Lower leg skin (tissue), 4 donors: ENCODE measurements at places on chromosomes 5 and 9.

DNA sequence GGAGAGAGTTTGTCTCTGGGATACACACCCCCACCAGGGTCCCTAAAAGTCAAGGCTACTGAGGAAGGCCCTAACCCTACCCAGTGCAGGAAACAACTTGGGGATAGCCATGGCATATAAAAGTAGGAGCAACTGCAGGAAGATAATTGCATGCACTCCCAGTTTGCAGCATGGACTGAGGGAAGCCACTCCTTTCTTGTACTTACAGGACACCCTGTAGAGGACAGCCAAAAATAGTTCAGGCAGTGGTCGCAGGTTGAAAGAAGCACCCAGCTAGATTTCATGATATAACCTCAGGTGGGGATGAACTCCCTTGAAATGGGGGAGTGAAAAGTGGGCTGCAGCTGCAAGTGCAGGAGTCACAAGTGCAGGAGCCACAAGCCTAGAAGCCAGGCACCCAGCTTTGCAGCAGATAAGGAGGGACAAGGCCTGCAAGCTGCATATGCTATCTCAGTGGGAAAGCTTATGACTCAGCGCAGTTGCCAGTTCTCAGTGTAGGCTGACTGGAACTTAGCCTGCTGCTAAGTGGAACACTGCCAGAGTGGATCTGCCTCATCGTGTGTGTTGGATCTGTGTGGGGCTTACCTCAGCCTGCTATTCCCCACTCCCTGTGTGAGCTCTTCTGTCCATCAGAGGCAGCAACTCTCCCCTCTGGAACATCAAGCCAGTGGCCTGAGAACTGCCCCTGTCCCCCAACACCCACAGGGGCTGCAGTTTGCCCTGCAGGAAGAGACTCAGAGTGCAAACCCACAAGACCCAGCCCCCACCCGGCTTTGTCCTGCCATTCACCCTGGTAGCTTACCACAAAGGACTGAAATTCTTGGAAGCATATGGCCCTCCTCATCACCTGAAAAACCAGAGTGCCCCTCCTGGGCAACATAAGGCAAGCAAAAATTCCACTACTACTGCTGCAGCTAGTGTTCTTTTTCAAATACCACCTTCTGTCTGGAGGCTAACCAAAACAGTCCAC, 42.7 kb downstream of the CYLC2 start:
- peak; percentile 56 for DNase-seq

- no peak for DNase-seq
Measured at GRCh38 chr9:21854594-21854993, 52.2 kb downstream of the MTAP start.

- peak; percentile 89 for DNase-seq
Measured at GRCh38 chr9:90921104-90921503, 119.5 kb downstream of the SYK start.

DNA sequence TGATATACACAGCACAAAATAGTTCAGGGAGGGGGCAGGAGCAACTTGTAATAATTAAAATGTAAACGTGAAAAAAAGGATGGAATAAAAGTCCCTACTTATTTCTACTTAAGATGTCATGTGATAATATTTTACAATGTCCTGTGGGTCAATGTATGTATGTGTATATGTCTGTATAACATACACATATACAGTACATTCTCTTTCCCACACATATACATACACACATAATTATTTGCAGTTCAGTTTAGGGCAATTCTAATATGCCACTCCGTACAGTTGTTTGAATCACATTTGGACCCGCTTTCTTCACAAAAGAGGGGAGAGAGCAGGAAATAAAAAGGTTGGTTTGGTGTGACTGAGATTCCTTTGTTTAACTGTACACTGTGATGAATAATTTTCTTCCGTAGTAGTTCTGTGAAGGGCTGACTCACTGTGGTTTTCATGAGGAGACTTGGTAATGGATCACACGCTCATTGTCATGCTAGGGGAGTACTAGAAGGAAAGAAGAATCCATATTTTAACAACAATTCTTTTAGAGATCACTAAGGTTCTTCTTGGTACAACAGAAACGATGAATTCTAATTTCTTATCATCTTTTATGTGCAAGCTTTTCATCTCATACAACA, 26.2 kb upstream of the ACOT12 start:
- no peak for DNase-seq

GRCh38 chr5:73912821-73913271, 286.9 kb downstream of the ARHGEF28 start:
- no peak for DNase-seq

- DNase-seq: no peak
Measured at GRCh38 chr9:104900871-104901270, 27.1 kb downstream of the ABCA1 start.

DNA sequence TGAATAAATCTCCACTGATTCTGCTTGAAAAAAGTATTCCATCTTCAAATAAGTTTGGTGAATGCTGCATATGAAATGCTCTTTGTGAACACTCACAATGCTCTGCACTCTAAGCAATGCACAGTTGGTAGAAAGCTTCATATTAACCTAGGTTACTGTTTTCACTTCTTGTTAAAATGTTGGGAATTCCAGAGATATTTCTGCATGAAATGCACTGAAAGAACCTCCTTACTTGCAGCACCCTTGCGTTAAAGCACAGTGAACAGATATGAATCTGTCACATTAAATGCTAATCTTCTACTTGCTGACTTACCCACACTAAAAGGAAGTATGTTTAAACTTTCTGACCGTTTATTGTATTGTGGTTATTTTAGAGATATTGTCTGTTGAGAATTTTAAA, 584.1 kb upstream of the NUDT12 start:
- DNase-seq: no peak

- DNase-seq: no peak
Measured at GRCh38 chr5:99032234-99033013, 103.6 kb upstream of the CHD1 start.

DNA sequence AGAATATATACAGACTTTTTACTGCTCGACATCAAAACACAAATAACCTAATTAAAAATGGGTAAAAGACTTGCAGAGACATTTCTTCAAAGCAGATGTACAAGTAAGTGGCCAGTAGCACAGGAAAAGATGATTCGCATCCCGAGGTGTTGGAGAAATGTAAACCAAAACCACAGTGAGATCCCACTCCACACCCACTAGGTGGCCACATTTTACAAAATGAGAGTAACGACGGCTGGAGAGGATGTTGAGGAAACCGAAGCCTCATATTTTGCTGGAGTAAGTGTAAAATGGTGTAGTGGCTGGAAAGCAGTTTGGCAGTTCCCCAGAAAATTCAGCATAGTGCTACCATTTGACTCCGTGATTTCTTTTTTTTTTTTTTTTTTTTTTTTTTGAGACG, 21.3 kb upstream of the GBGT1 start:
- DNase-seq: peak; percentile 35

DNA sequence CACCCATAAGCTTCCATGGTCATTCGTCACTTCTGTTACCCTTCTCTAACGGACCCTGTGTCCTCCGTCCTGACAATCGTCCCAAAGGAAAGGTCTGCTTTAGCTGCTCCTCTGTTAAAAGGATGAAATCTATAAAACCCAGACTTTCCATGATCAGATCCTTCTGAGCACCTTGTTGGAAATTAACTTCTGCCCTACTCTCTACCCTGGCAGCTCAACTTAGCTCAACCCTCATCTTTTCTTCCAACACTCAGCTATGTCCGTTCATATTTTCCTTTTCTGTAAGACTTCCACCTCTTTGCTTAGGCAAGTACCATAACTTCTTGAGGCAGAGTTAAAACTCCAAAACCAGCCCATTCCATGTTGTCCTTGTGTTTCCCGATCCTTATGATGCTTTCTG, 205.4 kb downstream of the SPATA31A6 start:
- DNase-seq: no peak

GRCh38 chr9:32957358-32957757, 44.1 kb downstream of the APTX start:
- DNase-seq: no peak

GRCh38 chr9:37668116-37668601, 17.4 kb downstream of the FRMPD1 start:
- DNase-seq: no peak

DNA sequence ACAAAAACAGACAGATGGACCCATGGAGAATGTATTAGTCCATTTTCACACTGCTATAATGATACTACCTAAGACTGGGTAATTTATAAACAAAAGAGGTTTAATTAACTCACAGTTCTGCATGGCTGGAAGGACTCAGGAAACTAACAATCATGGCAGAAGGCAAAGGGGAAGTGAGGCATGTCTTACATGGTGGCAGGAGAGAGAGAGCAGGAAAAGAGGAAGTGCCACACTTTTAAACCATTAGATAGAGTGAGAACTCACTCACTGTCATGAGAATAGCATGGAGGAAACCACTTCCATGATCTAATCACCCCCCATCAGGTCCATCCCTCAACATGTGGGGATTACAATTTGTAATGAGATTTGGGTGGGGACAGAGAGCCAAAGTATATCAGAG, 808.9 kb downstream of the CDH12 start:
- no peak for DNase-seq

DNA sequence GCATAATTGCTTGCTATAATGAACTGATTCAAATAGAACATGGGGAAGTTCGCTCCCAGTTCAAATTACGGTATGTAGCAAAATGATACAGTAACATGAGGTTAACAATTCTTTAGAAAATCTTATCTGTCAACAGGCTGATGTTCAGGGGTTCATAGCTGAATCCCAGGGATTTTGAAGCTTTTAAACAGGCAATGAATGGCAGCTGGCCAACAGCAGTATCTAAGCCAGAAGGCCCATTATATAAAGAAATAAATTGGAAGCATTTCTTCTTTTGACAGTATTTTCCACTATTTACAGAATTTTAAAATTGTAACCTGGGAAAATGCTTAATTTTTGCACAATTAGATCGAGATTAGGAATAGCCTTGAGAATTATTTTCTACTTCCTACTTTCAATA, 126.8 kb downstream of the PDE8B start:
- DNase-seq: no peak

- DNase-seq: peak; percentile 62
Measured at GRCh38 chr5:142145106-142145900, 36.7 kb downstream of the NDFIP1 start.

DNA sequence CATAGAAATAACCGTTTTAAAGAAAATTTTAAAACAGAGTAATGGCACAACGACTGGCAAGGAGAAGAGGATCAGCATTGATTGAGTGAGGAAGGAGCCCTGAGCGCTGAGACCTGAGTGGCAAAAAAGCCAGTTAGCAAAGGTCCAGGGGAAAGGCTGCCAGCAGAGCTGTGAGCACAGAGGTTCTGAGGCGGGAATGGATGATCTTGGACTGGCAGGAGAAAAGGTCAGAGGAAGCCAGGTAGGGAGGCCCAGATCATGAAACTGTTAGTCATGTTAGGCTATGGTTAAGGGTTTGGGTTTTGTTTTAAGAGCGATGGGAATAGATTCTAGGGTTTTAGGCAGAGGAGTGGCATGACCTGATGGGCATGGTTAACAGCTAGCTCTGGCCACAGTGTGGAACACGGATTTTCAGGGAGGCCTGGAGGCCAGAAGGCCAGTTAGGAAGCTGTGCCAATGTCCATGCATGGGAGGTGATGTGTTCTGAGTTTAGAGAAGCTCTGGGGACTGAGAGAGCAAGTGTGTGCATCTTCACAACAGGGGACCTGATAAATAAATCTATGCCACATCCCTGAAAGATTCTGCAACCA, 57.7 kb upstream of the GALNT10 start:
- DNase-seq: no peak

GRCh38 chr9:131674425-131675421, 65.2 kb downstream of the RAPGEF1 start:
- DNase-seq: no peak

DNA sequence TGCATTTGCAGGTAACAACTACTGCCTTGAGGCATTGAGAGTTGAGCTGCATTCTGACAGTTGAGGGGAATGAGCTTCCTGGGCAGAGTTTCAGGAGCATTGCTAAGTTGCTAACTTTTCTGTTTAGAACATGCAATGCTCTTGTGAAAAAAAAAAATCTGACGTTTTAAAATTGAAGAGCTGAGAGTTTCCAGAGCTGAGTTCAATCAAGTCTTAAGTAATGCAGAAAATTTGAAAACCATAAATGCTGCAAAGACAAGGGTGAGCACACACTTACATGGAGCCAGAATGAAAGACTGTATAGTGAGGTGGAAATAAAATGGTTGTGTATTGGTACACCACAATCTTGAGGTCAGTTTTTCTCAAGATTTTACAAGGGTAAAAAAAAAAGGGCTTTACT, 166.0 kb downstream of the GABRB2 start:
- DNase-seq: no peak

DNA sequence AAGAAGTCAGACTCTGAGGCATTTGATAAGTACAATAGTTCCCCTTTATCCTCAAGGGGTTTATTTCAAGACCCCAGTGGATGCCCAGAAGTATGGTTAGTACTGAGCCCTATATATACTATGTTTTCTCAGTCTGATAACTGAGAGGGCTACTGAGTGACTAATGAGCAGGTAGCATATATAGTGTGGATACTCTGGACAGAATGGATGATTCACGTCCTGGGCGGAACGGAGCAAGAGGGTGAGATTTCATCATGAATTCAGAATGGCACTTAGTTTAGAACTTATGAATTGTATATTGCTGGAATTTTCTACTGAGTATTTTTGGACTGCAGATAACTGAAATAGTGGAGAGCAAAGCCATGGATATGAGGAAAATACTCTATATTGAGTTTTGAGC, 457.6 kb downstream of the PLK2 start:
- no peak for DNase-seq

GRCh38 chr9:72476617-72477437, 44.6 kb upstream of the TMC1 start:
- peak; percentile 45 for DNase-seq

GRCh38 chr5:152511531-152512132, 106.6 kb upstream of the NMUR2 start:
- no peak for DNase-seq

GRCh38 chr5:142065273-142065672, 43.3 kb upstream of the NDFIP1 start:
- DNase-seq: no peak

- no peak for DNase-seq
Measured at GRCh38 chr9:86119457-86119856, 20.1 kb upstream of the GOLM1 start.

DNA sequence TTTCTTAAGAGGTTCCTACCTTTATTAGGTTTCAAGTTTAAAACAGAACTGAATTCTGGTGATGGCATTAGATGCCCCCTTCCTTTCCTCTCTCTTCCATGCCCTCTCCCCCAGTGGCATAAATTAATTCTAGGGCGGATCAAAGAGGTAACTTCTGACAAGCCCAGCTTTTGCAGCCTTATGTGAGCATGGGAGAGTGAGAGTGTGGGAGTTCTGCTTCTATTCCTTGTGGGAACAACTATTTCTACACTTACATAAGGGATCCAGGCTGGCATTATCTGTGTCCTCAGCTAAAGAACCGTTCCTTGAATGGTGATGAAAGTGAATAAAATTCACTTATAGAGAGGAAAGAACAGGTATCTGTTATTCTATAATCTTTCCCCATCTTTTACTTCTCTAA, 437.6 kb downstream of the KIF4B start:
- no peak for DNase-seq
